ENCODE measurements at places on chromosomes 16 and 17.

GRCh38 chr16:78237841-78238240 is 138.4 kb downstream of the WWOX start:
- no peak for DNase-seq

DNA sequence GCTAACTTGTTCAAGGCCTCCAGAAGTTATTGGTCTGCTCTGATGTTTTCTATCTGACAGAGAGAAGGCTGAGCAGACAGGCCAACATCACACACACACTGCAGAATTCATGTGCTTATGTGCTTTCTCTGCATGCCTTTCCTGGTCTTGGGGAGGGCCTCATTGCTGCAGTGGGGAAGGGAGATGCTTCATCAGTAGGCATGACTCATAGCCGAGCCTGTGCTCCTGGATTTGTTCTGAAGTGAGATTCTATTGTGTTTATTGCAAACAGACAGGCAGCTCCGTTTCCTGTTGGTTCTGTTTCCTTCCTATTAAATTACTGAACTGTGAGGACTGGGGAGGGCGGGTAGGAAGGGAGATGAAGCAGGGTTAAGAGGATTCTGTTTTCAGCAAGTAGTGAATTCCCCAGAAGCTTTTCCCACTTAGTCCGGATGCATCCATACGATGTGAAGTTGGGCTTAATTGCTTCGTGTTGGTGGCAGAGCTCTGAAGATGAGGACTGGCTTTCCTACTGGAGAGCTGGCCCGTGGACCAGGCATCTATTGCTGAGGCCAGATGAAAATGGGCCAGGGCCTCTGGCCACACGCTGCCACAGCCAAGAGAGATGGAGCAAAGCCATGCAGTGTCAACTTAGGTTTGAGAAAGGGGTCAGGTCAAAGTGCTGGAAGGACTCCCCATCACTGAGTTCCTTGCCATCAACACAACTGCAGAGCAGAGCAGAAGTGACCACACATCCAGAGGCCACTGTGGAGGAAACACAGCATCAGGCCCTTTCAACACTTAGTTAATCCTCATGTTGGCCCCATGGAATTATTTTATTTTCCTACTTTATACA is 179.3 kb downstream of the UTP18 start:
- DNase-seq = no peak

GRCh38 chr17:61369751-61370150 is 29.9 kb upstream of the TBX2 start:
- DNase-seq = no peak

DNA sequence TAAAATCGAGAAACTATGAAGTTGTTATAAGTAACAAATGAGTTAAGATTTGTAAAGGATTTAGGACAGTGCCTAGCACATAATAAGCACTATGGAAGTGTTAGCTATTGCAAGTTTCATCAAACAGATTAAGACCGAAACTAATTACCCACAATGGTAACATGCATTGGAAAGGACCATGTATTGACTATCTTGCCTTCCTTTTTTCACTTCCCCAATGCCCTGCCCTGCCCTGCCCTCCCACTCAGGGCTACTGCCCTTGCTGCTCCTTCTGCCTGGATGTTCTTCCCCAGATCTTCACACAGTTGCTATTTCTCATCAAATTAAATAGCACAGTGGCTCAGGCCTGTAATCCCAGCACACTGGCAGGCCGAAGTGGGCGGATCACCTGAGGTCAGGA is 202.1 kb upstream of the PSMD7 start:
- no peak for DNase-seq

DNA sequence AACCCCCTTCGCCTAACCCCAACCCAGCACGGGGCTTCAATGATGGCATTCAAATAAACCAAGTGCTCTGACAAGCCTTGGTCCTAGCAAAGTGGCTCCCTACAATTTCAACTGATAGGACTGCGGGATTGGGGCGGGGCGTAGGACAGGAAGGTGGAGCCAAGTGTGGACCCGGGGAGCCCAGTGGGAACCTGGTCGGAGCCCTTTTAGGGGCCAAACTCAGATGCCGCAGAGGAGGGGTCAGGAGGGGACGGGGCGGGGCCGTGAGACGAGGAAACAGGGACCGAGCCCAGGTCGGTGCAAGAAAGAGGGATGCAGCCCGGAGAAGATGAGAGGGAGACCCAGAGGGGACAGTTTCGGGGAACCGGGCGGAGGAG is 13.2 kb upstream of the CDIPT start:
- DNase-seq = no peak

GRCh38 chr16:78791926-78792325 is 692.5 kb downstream of the WWOX start:
- no peak for DNase-seq

DNA sequence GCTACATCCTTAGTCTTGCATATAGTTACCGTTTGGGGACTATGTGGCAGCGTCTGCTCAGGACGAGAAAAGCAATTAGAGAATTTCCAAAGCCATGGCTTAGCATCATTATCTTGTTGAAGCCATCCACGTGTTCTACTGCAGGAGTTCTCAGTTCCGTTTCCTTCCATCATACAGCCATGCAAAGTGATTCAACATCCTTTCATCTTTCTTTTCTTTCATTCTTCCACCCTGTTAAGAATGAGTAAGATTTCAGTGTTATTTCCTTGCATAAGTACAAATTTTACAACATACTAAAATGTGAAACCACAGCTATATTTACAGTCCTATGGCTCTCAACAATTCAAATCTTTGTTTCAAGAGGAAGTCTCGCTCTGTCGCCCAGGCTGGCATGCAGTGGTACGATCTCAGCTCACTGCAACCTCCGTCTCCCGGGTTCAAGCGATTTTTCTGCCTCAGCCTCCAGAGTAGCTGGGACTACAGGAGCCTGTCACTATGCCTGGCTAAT is 3.8 kb downstream of the MARF1 start:
- DNase-seq = no peak

- no peak for DNase-seq
These were observed 414.0 kb upstream of the RBFOX1 start for GRCh38 chr16:6918646-6919045.

DNA sequence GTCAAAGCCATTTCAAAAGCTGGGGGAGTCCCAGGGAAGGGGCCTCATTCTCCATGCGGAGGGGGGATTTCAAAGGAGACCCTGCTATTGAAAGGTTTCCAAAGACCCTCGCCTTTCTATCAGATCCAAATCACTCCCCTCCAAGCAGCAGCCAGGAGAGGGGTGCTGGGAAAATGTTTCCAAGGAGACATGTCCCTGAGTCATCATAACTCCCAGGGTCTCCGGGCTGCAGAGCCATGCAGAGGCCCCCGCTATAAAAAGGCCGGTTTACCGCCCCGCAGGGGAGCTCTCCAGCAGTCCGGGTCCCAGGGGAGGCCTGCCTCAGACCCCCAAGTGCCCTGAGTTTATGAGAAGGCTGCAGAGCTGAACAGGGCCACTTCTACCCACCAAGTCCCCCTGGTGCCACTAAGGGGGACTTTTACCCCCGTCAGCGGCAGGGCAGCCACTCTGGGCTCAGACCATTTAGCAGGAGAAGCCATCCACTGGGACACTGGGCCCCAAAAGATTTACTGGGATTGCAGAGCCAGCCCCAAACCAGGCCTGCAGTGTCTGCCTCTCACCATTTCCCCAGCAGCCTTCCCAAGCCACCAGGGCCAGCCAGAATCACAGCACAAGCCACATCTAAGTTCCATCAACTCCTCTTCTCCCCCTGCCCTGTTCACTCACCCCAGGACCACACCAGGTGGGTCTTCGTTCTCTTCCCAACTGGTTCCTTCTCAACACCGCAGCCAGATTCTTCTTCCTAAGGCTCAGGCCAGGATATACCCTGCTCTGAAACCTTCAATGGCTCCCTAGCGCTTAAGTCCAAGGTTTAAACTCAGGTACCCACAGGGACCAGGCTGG is 234.4 kb downstream of the ZNF423 start:
- DNase-seq = no peak

GRCh38 chr17:72476575-72476986 is 355.8 kb downstream of the SOX9 start:
- DNase-seq = no peak

GRCh38 chr16:81784072-81784795 is 5.1 kb downstream of the PLCG2 start:
- DNase-seq = no peak

GRCh38 chr17:76164331-76164730 is 23.3 kb upstream of the FOXJ1 start:
- no peak for DNase-seq

DNA sequence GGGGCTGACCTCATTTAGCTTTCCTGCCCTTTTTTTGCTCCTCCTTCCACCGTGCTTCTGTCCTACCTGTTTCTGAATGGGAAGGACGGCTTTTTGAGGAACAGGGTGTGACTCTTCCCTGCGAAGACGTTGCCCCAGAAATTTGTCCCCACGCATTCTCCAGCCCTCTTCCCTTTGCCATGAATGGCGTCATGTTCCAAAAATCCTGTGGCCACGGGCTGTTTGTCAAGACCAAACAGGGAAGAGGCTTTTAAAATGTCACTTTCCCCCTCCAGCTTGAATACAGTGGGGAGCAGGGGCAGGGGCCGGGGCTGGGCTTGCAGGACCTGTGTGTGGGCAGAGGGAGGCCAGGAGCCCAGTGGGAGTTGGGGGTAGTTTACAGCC is 13.9 kb downstream of the MPRIP start:
- no peak for DNase-seq

- DNase-seq = no peak
These were observed 22.0 kb downstream of the CAMKK1 start for GRCh38 chr17:3870871-3871306.

DNA sequence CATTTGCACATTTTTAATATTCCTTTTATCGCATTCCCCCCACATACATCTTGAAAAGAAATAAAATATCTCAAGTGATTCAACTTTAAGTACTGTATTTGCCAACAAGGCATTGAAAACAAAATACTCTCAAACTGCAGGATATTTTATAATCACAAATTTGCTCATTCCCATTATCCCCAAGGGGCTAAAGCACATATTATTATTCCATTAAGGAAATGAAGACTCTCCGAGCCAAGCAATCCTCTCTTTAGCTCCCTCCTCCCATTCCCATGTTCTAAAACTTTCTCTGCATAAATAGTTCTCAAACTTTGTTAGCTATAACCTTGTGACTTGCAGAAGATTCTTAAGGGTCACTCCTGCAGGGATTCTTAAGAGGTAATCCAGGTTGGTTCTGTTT is 436.8 kb downstream of the KCNJ2 start:
- no peak for DNase-seq

DNA sequence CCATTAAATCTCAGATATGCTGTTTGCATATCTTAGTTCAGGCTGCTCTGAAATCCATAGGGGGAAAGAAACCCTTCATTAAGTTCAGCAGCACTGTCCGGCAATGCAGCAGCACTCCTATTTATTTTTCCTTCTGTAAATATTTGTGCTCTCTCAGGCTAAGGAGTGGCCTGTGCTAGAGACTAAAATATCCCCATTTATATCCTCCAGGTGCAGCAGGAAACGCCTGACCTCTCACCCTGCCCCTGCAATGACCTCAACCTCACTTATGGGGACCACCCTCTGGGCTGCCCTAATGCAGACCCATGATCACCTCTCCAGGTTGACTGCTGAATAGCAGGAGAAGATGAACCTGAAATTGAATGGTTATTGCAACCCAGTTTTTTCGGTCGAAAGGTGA is 165.0 kb upstream of the ELAC2 start:
- no peak for DNase-seq

GRCh38 chr17:65088621-65089360 is 32.3 kb upstream of the GNA13 start:
- DNase-seq = no peak

GRCh38 chr17:80034791-80035686 is 633 bp downstream of the TBC1D16 start:
- no peak for DNase-seq

- no peak for DNase-seq
These were observed 34.5 kb downstream of the SLC39A11 start for GRCh38 chr17:73058022-73058421.

- DNase-seq = peak; percentile 6
These were observed 58.5 kb downstream of the TMEM132E start for GRCh38 chr17:34637548-34638525.

All from esophagus squamous epithelium (tissue), 5 donors.